ENCODE measurements at places on chromosomes 11 and 22.
A peak's percentile ranks its signal among the peaks of the same experiment; 100 is the strongest.

GRCh38 chr22:11307998-11308397, 4220.0 kb upstream of the OR11H1 start:
- no peak for DNase-seq

DNA sequence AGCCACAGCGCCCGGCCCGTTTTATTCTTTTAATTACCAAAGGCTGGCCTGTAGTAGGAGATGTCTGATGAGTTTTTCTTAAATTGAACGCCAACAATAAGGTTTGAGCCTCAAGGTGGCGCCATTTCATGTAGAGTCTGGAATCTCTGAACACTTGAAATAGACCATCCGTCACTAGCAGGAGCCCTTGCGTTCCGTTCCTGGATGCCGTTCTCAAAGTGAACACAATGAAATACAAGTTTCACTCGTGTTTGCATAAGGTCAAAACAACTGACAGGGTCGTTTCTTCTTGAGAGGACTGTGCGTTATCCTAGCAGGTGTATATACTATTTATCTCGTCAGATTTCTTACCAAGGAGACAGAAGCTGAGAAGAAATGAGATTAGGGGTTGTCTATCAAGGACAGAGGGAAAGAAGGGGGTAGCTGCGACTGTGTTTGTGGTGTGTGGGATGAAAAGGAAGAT, 18.7 kb upstream of the SCGB1D1 start:
- DNase-seq = peak; percentile 79

GRCh38 chr22:21038405-21038804, 6.0 kb upstream of the SLC7A4 start:
- DNase-seq = no peak

DNA sequence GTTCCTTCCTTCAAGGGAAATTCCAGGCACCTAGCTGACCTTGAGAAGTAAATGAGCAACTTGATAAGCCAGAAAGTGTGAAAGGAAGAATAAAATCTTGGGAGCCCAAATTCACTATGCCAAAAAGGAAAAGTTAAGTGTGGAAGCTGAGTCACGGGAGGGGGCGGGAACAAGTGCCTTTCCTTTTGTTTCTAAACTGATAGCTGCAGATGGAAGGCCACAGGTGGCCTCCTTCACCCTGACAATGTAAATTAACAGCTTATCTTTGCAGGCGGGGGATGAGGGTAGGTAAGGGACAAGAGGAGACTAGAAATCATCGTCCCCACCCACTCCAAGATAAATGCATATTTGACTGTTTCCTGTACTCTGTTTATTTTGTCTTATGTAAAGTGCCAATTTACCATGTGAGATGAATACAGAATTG, 36.4 kb upstream of the TREH start:
- DNase-seq = no peak

DNA sequence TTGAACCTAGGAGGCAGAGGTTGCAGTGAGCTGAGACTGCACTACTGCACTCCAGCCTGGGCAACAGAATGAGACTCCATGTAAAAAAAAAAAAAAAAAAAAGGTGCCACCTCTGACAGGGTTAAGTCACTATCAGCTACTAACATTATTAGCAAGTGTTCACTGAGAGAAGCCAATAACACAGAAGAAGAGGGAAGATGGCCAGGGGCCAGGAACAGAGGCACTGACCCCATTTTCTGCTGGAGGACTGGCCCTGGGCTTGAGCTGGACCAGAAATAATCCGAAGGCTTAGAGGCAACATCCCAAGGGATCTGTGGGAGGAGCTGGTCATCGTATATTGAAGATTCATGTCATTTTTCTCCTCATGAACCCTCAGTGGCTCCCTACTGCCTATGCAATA, 5.0 kb downstream of the SLC5A1 start:
- DNase-seq = no peak

- no peak for DNase-seq
Measured at GRCh38 chr11:65853246-65853979, 4.6 kb downstream of the CFL1 start.

- no peak for DNase-seq
Measured at GRCh38 chr22:35328472-35328885, 28.8 kb downstream of the TOM1 start.

- DNase-seq = no peak
Measured at GRCh38 chr22:23245045-23245798, 64.9 kb downstream of the BCR start.

GRCh38 chr11:61295596-61295926, 445 bp upstream of the VWCE start:
- no peak for DNase-seq

GRCh38 chr11:70063555-70063954, 14.6 kb upstream of the ANO1 start:
- DNase-seq = no peak

GRCh38 chr11:87255589-87255988, 217.9 kb downstream of the TMEM135 start:
- DNase-seq = no peak

DNA sequence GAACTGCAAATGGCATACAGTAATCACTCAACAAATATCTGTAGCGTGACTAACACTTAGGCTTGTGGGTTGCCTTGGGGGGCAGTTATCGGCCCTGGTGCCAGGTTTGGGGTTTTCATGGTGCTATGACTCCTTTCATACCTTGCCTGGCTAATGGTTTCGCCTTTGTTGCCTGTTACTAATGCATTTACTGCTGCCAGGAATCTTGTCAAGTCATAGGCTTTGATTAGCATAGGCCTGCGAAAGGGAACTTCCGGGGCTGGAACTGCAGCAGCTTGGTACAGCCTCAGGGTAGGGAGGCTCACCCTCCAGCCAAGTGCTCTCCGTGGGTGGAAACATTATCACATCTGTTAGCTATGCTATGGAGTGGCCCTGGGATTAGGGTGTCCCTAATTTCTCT, 13.2 kb downstream of the SLC25A18 start:
- DNase-seq = no peak

DNA sequence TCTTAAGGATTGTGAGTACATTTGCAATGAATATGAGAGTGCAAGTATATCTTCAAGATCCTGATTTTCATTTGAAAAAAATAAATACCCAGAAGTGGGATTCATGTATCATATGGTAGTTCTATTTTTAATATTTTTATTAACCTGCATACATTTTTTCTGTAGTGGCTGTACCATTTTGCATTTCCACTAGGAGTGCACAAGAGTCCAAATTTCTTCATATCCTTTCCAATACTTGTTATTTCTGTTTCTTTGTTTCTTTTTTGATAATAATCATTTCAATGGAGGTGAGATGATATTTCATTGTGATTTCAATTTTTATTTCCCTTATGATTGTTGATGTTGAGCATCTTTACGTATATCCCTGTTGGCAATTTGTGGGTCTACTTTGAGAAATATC, 759.8 kb upstream of the CNTN5 start:
- DNase-seq = no peak

- peak; percentile 25 for DNase-seq
Measured at GRCh38 chr11:44556735-44557409, 8.6 kb upstream of the CD82 start.

DNA sequence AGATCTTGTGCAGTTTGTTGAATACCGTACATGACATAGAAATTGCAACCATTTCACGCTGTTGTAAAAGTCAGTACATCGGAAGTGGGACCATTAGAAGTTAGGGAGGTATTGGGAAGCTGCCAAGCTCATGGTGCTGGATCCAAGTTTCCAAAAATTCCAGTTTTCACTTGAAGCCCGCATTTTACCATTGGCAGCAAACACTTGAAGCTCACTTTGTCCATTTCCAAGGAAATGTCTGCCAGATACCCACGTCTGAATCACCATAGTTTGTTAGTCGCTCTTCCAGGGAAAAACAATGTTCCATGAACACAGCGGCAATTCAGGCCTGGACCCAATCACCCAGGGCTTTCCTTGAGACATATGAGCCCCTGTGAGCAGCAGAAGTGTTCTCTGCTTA, 22.6 kb upstream of the PARVB start:
- no peak for DNase-seq

DNA sequence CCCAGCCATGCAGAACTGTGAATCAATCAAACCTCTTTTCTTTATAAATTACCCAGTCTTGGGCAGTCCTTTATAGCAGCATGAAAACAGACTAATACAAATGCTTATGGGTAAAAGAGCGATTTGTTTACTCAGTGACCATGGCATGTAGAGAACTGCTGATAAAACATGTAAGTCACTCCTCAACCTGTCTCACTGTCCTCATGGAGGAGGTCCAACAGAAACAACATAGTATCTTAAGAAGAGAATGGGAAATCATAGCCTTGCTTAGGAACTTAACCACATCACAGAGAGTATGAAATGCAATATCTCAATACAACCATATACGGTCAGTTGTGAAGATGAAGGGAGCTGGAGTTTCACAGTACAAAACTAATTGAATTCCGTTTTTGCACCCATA, 1734.0 kb upstream of the RAG2 start:
- no peak for DNase-seq

- DNase-seq = peak; percentile 64
Measured at GRCh38 chr22:30754971-30755758, 60.5 kb downstream of the OSBP2 start.

DNA sequence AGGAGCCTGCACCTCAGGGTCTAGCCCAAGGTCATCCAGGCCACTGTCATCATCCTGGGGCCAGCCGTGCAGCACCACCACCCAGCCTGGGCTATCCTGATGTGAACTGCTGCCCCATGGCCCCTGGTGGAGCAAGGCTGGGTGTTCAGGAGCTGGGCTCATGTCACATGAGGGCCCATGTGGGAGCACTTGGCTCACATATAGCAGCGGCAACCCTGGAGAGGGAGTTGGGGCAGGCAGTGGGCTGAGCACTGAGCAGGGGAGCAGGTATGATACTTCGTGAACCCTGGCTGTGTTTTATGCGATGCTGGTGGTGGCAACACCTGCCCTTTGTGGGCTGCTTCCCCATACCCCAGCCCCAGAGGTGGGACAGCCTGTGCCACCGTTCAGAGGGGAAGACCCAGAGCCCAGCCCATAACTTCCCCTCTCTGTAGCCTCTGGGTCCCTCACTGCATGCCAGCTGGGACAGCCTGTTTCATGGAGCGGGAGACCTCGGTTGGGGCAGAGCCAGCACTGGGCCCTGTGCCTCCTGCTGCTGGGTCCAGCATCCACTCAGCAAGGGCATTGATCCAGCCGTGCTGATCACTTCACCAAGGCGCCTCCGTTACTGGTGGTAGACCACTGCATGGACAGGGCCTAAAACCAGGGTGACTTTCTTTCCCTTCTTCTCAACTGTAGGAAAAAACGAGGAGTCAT, 62.5 kb upstream of the SUSD2 start:
- peak; percentile 48 for DNase-seq

GRCh38 chr11:77103319-77103718, 679 bp downstream of the OMP start:
- DNase-seq = no peak

GRCh38 chr11:65404638-65405339, 17.8 kb upstream of the NEAT1 start:
- DNase-seq = no peak

GRCh38 chr11:75823946-75824345, 8.9 kb downstream of the UVRAG start:
- DNase-seq = no peak

GRCh38 chr11:121282386-121282785, 10.2 kb upstream of the SC5D start:
- no peak for DNase-seq

- no peak for DNase-seq
Measured at GRCh38 chr11:118206391-118207031, 18.3 kb downstream of the JAML start.

DNA sequence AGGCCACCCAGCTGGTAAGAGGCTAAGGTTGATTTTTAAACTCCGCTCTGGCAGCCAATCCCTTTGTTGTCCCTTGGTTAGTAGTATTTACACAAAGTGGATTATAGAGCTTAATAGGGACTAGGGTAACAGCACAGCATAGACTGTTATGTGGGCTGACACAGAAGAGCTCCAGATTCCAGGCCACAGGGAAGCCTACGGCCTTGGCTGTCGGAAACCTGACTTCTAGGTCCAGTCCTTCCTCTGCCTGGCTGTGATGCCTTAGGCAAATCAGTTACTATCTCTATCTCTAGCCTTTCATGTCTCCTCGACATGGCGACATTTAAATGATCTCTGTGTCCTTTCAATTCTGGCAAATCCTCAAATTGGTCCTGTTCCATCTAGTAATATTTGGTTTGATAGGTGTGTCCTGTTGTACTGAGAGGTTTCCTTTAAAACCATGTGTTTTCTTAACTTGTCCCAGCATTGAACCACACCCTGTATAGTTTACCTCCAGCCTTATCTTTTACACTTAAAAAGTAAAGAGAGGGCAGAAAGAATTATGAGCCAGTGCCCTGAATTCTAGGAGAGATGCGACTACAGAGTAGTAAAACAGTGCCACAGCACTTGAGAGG, 4.2 kb downstream of the MMP1 start:
- no peak for DNase-seq

- DNase-seq = no peak
Measured at GRCh38 chr11:65482306-65482850, 16.5 kb upstream of the MALAT1 start.

DNA sequence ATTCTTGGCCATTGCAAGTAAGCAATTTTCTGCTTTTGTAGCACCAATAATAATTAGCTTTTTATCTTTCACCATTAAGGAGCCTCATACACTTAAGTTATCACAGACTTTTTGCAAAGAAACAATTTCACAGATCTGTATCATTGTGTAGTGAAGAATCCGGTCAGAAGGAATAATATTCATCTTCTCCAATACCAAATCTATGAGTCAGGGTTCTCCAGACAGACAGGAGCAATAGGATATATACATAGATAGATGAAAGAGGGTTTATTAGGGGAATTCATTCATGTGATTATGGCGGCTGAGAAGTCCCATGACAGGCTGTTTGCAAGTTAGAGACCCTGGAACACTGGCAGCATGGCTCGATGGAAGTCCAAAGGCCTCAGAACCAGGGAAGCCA, 82.9 kb upstream of the UBASH3B start:
- DNase-seq = no peak

DNA sequence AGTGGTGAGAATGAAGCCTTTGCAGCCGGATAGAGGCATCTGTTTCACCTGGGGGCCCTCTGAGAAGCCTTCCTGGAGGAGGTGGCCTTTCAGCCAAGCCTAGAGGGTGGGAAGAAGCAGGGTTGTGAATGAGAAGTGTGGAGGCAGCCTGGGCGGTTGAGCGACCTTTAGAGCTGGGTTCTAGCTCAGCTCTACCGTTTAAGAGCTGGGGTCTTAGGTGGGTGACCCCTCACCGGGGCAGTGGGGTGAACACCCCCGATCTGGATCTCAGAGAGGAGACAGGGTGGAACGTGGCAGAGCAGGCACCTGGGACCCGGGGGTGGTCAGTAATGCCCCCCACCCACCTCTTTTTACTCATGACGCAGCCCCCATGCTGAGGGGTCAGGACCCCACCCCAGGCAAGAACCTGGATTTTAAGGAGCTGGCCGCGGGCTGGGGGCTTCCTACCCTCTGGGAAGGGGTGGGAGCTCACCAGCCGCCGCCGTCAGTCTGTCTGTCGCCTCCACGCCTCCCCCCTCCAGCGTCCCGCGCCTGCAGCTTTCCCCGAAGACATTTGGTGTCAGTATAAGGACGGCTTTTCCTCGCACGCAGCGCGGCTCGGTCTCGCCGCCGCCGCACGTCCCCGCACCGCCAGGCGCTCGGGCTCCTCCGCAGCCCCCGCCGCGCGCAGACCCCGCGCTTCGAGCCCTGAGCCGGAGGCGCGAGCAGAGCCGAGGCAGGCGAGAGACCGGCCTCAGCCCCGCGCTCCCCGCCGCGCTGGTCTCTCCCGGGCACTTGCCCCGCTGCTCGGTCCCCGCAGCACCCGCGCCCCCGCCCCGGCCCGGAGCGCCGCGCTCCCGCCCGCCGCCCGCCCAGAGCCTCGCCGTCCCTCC, 13.3 kb upstream of the CACNA1I start:
- peak; percentile 33 for DNase-seq

GRCh38 chr11:65927904-65928397, 8.7 kb downstream of the DRAP1 start:
- no peak for DNase-seq
